CD14-positive monocyte (primary cell): ENCODE measurements at places on chromosomes 4 and X.

GRCh38 chr4:83281307-83281706 is 3.3 kb downstream of the COQ2 start:
- peaks cover 35% of the 10 kb centered on the region for H3K36me3 ChIP-seq
- no peaks in the 10 kb centered on the region for H3K27me3 ChIP-seq
- H3K4me1 ChIP-seq: peaks cover 45% of the 10 kb centered on the region
- no peak overlapping the region for H3K4me3 ChIP-seq

GRCh38 chrX:139869796-139870195 is 63.1 kb downstream of the ATP11C start:
- no peaks in the 10 kb centered on the region for H3K27me3 ChIP-seq
- no peak for DNase-seq
- peaks cover 4% of the 10 kb centered on the region for H3K4me1 ChIP-seq

GRCh38 chr4:2058264-2059045 is 672 bp upstream of the NAT8L start:
- DNase-seq: no peak
- H3K27me3 ChIP-seq: peaks cover 23% of the 10 kb centered on the region
- no peak overlapping the region for H3K4me3 ChIP-seq
- H3K27ac ChIP-seq: no peak overlapping the region

- no peaks in the 10 kb centered on the region for H3K36me3 ChIP-seq
- no peak for DNase-seq
- H3K27ac ChIP-seq: no peak within 1 kb of the TSS
Measured at GRCh38 chrX:50470103-50471031, at the start of gene DGKK. TSS of gene DGKK (minus strand) at chrX:50470825. CDS start at chrX:50470678, 147 bp downstream.

GRCh38 chr4:164239976-164240375 is 514.0 kb upstream of the SMIM31 start:
- H3K4me3 ChIP-seq: no peak overlapping the region
- H3K27ac ChIP-seq: no peak overlapping the region
- no peaks in the 10 kb centered on the region for H3K36me3 ChIP-seq
- H3K27me3 ChIP-seq: no peaks in the 10 kb centered on the region
- no peak for DNase-seq
